ENCODE measurements at places on chromosomes 7 and 10.

GRCh38 chr7:151398446-151399304, 11.2 kb downstream of the WDR86 start:
- DNase-seq, result no peak

DNA sequence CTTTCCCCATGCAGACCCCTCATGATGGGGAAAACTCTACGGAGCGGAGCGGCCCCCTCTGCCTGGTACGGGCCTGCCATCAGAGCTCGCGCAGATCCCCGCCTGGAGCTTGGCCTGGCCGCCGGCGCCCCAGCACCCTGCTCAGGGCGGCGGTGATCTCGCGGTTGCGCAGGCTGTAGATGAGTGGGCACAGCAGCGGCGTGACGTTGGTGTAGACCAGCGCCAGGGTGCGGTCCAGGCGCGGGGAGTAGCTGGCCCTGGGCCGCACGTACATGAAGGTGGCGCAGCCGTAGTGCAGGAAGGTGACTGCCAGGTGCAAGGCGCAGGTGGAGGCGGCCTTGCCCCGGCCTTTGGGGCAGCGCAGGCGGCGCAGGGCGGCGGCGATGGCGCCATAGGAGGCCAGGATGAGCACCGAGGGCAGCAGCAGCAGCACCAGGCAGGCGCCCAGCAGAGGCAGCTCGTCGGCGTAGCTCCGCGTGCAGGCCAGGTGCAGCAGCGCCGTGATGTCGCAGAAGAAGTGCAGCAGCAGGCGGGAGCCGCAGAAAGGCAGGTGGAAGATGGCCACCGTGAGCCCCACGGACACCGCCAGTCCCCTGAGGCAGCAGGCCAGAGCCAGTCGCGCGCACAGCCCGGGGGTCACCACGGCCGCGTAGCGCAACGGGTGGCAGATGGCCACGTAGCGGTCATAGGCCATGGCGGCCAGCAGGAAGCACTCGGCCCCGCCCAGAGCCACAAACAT, 33.4 kb downstream of the TAS2R41 start:
- no peak for DNase-seq

- peak; percentile 17 for DNase-seq
Observed at GRCh38 chr7:137935884-137936508, 65.9 kb downstream of the CREB3L2 start.

DNA sequence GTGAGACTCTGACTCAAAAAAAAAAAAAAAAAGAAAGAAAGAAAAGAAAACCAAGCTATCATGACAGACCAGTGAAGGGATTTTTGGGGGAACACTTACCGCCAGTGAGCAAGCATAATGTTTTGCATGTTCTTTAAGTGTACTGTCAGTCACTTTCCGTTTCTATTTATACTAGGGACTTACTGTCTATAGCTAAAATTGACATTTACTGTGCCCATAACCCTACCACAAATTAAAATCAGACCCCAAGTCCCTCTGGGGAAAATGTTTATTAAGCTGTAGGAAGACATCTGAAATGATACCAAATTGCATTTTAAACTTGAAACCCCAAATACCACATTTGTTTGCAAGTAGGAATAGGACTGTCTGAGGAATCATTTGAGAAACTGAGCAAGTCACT, 252.8 kb downstream of the TRIL start:
- no peak for DNase-seq

- no peak for DNase-seq
Observed at GRCh38 chr7:99146979-99147378, 3.1 kb upstream of the SMURF1 start.

GRCh38 chr7:36653008-36653662, 71.2 kb downstream of the AOAH start:
- no peak for DNase-seq

GRCh38 chr7:77757589-77757988, 40.6 kb downstream of the TMEM60 start:
- DNase-seq, result no peak

DNA sequence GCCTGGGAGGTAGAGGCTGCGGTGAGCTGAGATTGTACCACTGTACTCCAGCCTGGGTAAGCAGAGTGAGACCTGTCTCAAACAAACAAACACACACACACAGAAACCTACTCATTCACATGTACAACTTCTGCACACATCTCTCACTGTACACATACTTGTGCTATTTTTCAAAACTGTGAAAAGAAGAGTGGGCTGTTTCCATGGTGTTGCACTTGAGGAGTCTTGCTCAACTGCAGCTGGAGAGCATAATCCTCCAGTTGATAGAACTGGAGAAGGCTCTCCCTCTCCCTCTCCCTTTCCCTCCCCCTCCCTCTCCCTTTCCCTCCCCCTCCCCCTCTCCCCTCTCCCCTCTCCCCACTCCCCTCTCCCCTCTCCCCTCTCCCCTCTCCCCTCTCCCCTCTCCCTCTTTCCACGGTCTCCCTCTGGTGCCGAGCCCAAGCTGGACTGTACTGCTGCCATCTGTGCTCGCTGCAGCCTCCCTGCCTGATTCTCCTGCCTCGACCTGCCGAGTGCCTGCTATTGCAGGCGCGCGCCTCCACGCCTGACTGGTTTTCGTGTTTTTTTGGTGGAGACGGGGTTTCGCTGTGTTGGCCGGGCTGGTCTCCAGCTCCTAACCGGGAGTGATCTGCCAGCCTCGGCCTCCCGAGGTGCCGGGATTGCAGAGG, 43.7 kb upstream of the DLD start:
- no peak for DNase-seq

GRCh38 chr7:123498601-123499000, 35.8 kb downstream of the IQUB start:
- no peak for DNase-seq

DNA sequence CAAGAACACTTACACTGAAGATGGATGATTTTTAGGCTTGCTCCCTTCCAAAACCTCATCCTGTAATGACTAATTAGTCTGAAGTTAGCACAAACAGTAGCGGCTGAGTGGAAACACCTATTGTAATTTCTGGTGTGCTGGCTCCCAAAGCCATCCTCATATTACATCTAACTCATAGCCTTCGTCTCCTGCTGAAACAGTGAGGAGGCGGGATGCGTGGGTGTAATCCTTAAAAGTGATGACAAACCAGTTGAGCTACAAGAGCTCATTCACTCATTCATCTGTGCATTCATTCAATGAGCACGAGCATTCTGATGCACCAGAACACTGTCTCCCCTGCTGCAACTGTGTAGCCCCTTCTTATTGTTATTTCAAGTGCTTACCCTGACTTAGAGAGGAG, 235.3 kb downstream of the CALN1 start:
- no peak for DNase-seq

GRCh38 chr10:70494536-70494935, 16.0 kb downstream of the PALD1 start:
- DNase-seq, result no peak

DNA sequence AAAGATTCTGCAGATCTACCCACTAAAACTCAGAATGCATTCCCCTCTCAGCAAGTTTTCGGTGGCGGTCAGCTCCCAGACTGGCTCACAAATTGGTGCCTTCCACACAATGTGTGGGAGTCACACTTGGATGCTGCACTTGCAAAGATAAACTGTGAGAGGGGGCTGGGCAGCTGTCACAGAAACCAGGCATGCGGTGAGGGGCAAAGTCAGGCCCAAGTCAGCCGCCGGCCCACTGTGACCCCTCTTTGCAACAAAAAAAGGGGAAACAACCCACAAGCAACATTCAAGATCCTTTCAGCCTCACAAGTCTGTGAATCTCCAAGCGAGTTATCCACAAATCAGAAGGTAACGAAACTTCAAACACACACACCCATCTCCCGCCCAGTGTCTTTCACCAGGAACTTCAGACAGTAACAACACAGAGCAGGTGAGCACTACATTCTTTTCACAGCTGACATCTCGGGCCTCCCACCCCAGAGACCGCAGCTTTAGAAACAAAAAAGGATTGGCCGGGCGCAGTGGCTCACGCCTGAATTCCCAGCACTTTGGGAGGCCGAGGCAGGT, 32.0 kb downstream of the SNX8 start:
- DNase-seq, result no peak

DNA sequence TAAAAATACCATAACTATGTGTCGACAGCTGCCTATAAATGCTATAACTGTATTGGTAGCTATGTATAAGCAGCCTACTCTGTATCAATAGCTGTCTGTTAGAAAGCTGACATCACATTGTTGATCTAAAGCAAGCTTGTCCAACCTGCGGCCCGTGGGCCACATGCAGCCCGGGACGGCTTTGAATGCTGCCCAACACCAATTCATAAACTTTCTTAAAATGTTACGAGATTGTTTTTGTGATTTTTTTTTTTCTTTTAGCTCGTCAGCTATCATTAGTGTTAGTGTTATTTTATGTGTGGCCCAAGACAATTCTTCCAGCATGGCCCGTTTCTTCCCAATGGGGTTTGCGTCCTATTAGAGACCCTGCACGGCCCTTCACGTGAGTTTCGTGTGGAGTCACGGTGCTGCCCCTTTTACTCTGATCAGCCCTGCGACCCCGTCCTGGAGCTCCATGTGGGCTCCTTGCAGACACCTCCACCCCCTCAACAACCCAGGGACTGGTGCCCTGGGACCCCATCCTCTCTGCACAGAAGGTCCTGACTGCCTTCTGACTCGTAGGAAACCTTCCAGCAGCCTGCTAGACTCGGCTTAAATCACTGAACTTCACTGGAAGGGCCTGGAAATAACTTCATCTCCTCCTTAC, 4.5 kb upstream of the PRKAR1B start:
- DNase-seq, result no peak

GRCh38 chr10:29479981-29480954, 154.5 kb downstream of the SVIL start:
- no peak for DNase-seq

DNA sequence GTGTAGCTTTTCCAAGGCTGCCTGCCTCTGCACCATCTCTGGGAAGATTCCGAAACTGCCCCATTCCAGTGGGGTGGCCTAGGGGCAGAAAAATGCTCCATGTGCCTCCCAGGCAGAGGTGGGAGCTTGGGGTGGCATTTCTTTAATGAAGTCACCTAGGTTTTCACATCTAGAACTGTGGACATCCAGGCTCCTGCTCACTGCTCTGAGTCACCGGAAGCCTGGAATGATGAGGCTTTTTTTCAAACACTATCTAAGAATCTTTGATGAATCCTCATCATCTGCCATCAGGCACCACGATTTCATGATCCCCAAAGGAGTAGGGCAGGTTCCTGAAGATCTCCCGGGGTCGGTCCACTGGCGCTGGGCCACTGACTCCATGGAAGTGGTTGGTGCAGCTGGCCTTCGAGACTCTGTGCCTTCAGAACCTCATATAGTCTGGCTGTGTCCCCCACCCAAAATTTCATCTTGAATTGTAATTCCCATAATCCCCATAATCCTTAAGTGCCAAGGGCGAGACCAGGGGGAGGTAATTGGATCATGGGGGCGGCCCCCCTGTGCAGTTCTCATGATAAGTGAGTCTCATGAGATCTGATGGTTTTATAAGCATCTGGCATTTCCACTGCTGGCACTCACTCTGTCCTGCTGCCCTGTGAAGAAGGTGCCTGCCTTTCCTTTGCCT, 37.1 kb downstream of the MTURN start:
- no peak for DNase-seq

DNA sequence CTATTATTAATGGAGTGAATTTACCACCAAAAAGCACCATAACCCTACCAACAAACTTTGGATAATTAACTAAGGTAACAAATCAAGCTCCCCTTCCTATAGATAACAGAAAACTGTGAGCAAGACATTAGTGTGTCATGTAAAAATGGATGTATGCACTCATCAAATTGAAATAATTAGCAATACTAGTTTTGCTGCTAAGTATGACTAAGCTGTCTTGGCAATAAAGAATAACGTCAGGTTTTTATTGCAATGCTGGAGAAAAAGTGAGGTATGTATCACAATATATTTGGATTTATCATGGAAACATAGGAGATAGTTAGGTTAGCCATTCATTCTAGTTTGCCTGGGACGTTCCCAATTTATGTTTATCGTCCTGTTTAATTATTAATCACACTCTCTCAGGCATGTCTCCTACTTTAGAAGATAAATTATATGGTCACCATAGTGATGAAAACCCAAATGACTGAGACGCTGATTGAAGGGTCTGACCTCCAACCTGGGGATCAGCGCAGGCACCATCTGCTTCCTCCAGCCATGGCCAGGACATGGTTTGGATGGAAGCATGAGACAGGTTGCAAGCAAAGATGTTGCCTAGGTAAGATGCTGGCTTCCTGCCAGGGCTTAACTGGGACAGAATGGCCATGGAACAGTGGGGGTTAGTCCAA, 125.6 kb downstream of the FANK1 start:
- no peak for DNase-seq

- DNase-seq, result no peak
Observed at GRCh38 chr7:35468606-35469005, 214.7 kb upstream of the TBX20 start.

Data from CD4-positive, alpha-beta T cell treated with Interleukin-17A for 4 hours (primary cell).